ENCODE measurements at places on chromosomes 16 and 17.

- no peak for DNase-seq
Observed at GRCh38 chr16:26712876-26713275, 353.9 kb upstream of the C16orf82 start.

DNA sequence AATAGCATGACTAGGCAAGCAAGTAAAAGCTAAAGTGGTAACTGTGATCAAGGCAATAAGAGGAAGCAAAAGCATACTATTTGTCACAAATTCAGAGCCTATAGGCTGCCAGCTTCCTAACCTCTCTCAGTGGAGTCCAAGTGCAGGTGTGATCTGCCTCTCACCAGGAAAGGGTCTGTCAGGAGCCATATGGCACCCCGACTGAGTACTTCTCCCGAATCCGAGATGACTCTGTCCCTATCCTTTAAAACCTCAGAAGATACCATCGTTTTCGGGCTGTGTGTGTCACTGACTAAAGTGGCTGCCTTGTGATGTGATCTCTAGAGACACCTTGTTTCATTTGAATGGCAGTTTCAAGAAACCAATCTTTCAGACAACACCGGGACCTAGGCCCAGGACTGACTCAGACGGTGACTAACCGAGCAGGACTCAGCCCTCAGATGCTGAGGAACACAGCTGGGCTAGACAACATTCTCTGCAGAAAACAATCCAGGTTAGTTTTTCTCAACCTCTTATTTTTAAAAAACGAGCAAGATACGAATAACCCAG lies 63.6 kb downstream of the SMG6 start:
- DNase-seq: no peak

DNA sequence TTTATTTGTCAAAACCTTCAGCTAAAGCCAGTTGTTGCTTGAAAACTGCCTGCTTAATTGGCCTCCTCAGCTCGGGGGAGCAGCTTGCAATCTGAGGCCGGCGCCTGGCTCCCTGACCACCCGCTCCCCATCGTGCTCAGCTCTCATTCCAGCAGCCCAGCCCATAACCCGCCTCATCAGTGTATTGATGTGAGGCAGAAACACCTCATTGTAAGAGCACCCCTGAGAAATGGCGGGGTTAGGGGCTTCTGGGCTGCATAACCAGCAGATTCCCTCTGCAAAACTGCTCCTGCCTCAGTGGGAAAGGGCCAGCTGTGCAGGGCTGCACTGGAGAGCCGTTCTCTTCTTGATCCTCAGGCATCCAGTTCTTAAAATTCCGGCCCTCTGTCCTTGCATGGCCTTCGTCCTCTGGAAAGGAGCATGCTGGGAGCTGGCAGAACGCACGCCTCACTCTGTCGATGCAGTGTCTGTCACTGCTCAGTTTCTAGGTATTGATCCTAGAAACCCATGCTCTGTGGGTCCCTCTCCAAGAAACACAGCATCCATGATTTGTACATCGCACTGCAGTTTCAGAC lies 113.8 kb upstream of the CHMP6 start:
- DNase-seq: no peak

- DNase-seq: no peak
Observed at GRCh38 chr17:43854498-43854897, 7.5 kb downstream of the CD300LG start.

DNA sequence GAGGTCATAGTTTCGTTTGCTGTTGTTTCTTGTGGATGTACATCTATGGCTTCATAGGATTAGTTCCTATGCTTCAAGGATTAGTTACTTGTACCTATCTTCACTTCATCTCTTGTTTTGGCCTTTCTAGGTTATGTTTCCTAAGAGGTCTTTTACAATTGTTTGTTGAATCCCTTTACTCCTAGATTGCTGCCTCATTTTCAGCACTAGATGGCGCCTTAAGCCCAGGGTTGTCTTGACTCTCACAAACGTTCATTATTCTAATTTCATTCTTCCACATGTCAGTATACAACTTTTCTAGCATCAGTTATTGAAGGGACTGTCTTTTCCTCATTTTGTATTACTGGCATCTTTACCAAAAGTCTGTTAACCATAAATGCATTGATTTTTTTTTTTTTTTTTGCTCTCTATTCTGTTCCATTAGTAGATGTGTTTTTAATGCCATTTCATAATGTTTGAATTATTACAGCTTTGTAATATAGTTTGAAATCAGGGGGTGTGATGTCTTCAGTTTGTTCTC lies 45.0 kb upstream of the NACA2 start:
- DNase-seq: peak; percentile 9

GRCh38 chr17:72425133-72425793 lies 304.4 kb downstream of the SOX9 start:
- no peak for DNase-seq

DNA sequence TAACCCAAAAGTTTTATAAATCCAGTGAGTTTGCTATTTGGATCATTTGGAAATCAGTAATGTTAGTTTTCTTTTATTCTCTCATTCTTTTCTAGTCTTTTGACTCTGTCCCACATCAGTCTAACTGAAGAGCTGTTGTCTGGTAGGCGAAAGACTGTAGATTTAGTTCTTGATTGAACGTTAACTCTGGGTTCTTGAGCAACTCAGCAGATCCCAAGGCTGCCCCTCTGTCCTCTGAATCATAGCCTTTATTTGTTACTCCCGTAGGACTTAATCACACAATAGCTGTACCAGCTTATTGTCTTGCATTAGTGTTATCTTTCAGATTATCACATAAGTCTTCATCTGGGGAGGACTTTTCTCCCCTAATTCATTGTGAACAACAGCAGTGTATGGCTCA lies 119.3 kb upstream of the TOM1L1 start:
- DNase-seq: no peak

DNA sequence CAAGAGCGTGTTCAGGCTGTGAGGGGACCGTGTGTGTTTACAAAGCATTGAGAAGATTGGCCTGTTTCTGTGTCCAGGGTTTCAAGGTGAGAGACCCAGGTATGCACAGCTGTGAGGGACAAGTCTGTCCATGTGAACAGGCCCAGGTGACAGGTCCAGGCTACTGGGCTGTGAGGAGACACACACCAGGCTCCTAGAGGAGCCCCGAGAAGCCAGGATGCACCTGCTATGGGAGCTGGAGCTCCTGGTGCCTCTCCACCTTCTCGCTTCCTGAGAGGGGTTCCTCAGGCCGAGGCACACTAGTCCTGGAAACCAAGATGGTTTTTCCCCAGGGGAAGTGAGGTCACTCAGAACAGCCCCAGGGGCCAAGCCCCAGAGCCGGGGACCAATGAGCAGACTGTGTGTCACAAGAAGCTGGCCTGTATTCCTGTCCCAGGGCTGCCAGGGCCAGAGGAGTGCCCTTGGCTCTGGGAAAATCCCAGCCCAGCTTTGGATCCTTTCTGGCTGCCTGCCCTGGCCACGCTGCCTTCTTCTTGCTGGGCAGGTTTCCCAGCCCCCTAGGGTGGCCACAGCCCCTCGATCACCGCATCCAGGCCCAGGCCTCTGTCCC lies 153.4 kb upstream of the PLCG2 start:
- DNase-seq: no peak
